ENCODE measurements at places on chromosomes 12 and 14.

GRCh38 chr14:24426150-24426911, 3.1 kb downstream of the CBLN3 start:
- DNase-seq, result no peak

- DNase-seq, result no peak
Measured at GRCh38 chr12:34333337-34333736, 311.0 kb downstream of the ALG10 start.

DNA sequence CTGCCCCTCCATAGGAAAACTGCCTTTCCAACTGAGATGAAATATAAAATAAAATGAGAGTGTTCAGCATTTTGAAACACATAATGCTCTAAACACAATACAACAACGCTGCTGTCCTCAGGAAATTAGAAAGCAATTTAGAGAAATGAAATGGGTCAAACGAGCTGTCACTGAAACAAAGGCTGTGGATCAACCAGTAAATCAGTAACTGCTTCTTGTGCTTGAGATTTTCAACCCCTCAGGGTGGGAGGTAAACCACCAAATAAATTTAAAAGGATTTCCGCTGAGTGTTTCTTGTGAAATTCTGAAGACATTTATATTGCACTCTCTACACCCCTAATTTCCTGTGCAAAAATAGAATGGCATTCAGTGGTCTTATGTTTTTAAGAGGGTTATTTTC, 657.1 kb upstream of the SEL1L start:
- no peak for DNase-seq

DNA sequence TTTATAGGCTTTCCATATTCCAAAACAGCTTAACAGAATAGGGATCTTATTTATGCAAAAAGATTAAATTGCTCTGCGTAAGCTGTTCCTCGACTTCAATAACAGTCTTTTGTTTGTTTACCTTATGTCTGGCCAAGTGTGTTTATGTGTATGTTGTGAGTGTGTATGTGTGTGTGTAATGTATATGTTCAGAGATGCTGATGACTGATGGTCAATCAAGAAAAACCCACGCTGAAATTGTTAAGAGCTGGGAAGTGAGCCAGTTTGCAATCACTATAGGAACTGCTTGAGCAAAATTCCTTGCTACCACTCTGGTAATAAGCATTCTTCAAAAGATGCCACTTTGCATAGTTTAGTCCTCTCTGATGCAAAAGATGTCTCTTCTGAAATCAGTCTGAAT, 59.6 kb downstream of the PRKD1 start:
- DNase-seq, result no peak

DNA sequence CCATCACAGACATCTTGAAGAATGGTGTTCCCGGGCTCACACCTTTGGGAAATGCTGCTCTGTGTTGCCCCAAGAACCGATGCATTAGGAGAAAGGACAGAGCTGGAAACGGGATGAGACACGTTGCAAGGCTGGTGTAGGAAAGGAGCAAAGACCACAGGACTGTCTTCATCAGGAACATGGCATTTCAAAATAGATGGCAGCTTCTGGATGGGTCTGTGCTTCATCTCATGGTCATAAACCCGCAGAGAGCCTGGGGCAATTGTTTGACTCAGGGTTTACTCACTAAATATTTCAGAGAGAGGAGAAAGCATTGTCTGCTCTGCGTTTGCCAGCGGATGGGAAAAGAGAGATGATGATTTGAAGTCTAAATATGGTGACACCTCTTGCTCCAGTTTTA, 76.3 kb downstream of the CACNA1C start:
- no peak for DNase-seq
